ENCODE measurements at places on chromosomes 3 and 15.

DNA sequence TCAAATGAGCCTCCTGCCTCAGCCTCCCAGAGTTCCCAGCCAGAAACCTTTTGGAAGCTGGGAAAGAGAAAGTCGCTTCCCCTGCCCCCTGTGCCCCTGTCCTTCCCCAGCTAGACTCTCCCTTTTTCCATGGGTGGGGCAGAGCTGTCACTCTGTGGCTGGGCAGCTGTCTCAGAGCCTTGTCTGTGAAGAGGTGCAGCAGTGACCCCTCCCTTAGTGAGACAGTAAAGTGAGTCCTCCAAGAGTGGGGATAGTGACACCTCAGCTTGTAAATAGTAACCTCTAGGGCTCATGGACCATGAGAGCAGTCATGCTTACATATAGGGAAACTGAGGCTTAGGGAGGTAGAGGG, 76.3 kb downstream of the SMAD6 start:
- DNase-seq = no peak

GRCh38 chr3:188272481-188273372, 118.8 kb downstream of the LPP start:
- DNase-seq = no peak

DNA sequence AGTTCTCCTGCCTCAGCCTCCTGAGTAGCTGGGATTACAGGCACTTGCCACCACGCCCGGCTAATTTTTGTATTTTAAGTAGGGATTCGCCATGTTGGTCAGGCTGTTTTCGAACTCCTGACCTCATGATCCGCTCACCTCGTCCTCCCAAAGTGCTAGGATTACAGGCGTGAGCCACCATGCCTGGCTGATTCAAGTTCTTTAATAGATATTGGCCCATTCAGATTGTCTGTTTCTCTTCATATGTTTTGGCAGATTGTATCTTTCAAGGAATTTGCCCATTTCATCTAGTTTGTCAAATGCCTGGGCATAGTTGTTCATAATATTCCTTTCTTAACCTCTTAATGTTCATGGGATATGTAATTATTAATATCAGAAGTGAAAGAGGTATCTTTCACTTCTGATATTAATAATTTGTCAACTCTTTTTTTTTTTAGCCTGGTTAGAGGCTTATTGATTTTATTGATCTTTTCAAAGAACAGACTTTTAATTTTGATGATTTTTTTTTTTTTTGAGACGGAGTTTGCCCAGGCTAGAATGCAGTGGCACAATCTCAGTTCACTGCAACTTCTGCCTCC, 40.2 kb upstream of the ZFAND6 start:
- no peak for DNase-seq

DNA sequence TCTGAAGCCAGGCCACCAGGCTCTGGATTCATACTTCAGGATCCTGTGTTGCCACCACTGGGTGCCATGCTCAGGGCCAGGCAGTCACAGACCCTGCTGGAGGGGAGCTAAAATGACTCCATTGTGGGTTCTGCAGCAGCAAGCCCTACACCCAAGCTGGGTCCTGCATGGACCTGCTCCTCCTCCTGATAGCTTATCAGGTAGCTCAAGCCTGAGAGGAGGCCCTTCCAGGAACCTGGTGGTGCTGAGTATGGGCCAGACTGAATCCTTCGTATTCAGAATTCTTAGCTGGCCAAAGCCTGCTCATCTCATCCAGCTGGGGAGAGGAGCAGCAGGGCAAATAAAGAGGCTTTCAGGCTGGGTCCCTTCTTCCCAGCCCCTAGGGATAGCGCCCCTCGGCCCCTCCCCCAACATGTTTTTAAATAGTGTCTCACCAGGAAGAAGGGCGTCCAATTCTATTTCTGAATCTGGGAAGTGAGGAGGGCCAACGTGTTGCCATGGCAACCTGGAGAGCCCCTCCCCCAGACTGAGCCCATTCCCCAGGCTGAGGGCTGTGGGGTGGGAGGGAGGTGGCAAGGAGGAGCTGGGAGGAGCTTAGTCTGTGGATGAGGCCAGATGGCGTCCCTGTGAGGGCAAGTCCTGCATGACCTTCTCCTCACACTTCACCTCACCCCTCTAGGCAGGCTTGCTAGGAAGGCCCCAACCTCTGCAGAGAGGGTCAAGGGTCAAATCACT, 11.0 kb upstream of the CAMKV start:
- DNase-seq = no peak

GRCh38 chr15:88448991-88449461, 18.2 kb downstream of the MRPL46 start:
- DNase-seq = no peak

DNA sequence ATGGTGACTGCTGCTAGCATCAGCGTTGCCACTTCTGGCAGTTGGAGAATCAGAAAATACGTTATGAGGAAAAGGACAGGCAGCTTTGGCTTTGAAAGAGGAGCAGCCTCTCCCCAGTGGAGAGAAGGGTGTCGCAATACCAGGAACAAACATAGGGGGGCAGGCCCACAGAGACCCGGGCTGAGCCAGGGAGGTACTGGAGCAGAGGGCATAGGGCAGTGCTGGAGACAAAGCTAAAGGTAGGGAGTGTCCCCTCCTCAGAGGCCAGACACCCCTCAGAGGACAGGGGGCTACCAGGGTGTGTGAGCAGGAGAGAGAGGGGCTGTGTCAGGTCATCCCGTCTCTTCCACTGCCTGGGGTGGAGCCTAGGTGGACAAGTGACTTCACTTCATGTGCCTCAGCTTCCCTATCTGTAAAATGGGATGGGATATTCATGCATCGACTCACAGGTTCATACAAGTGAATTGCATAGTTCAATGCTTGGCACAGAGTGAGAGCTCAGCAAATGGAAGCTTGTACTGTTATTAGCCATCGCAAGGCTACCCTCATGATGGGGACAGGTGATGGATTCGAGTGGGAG, 49.7 kb upstream of the LIMD1 start:
- no peak for DNase-seq

GRCh38 chr3:46642971-46643370, 30.6 kb downstream of the FAM240A start:
- DNase-seq = no peak

GRCh38 chr15:72982714-72983113, 69.5 kb upstream of the NEO1 start:
- DNase-seq = no peak

- no peak for DNase-seq
Observed at GRCh38 chr3:10228248-10228950, 19.9 kb upstream of the TATDN2 start.

GRCh38 chr3:191065181-191065805, 133.7 kb upstream of the OSTN start:
- no peak for DNase-seq

GRCh38 chr15:81358248-81358647, 15.8 kb downstream of the TMC3 start:
- no peak for DNase-seq

DNA sequence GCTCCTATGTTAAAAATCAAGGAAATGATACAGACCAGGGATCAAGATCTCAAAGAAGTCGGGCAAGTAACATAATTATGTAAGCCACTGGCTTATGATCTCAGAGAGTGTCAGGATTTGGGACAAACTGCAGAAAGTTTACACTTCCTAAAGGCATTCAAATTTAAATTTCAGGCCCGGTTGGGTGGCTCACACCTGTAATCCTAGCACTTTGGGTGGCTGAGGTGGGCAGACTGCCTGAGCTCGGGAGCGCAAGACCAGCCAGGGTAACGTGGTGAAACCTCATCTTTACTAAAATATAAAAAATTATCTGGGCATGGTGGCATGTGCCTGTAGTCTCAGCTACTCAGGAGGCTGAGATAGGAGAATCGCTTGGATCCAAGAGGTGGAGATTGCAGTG, 124.4 kb upstream of the UBE2E2 start:
- no peak for DNase-seq

- no peak for DNase-seq
Observed at GRCh38 chr3:78115983-78116382, 1076.1 kb downstream of the ROBO2 start.

DNA sequence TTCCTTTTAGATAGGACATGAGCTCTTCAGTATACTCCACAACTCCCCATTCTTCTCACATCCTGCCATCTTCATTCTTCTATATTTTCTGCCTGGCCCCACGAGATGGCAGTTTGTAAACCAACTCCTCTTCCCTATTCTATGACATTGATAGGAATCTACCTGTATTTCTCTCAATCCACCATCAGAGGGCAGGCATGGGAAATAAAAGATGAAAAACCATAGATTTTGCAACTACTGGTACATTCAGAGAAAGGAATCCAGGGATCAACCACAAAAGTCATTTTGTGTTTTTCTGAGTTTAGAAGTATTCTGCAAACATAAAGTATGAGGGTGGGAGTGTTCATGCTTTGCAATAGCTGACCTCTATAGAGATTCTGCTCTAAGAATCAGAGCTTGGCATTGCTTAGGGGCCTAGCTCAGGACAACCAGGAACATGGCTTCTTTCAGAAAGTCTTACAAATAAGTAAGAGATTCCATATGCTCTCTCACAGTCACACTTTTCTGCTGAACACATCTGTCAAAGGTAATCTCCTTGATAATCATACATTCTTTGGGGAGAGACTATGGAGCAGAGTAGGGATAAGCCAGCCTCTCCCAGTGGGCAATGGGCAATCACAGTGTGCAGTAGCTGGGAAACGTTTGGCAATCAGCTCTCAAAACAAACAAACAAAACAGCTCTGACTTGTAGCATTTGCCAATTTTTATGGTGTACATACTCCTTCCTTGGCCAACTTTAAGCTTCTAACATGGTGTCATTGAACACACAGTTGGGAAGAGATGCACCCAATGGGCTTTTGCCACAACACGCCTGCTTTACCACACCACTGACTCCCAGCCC, 43.1 kb upstream of the SLC25A36 start:
- no peak for DNase-seq

- peak; percentile 59 for DNase-seq
Observed at GRCh38 chr3:9503283-9503682, 50.3 kb downstream of the LHFPL4 start.

DNA sequence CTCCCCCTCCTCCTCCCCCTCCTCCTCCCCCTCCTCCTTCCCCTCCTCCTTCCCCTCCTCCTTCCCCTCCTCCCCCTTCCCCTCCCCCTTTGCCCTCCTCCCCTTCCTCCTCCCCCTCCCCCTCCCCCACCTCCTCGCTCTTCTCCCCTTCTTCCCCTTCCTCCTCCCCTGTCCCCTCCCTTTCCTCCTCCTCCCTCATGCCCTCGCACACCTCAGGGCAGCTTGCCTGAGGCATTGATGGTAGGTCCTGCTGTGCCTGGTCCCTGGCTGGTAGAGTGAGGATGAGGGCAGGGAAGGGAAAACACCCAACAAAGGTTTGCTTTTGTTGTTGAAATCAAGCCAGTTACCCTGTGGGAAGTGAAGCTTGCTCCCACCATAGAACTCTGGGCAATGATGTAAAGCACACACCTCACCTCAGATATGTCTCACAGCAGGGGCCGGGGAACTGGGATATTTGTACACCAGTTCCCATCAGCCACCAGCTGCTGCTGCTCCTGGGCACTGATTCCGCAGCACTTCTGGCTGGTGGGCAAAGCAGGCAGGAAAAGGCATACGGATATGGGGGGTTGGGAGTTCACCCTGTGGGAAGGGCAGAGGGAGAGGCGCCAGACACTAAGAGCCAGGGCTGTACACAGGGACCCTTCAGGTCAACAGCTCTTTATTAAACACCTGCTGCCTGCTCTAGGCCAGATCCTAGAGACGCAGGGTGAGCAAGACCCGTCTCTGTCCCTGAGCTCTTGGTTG, 13.8 kb downstream of the ISG20 start:
- DNase-seq = no peak

- DNase-seq = no peak
Observed at GRCh38 chr3:10177737-10178136, 13.0 kb downstream of the IRAK2 start.

- no peak for DNase-seq
Observed at GRCh38 chr3:189325454-189325853, 153.7 kb downstream of the TPRG1 start.

DNA sequence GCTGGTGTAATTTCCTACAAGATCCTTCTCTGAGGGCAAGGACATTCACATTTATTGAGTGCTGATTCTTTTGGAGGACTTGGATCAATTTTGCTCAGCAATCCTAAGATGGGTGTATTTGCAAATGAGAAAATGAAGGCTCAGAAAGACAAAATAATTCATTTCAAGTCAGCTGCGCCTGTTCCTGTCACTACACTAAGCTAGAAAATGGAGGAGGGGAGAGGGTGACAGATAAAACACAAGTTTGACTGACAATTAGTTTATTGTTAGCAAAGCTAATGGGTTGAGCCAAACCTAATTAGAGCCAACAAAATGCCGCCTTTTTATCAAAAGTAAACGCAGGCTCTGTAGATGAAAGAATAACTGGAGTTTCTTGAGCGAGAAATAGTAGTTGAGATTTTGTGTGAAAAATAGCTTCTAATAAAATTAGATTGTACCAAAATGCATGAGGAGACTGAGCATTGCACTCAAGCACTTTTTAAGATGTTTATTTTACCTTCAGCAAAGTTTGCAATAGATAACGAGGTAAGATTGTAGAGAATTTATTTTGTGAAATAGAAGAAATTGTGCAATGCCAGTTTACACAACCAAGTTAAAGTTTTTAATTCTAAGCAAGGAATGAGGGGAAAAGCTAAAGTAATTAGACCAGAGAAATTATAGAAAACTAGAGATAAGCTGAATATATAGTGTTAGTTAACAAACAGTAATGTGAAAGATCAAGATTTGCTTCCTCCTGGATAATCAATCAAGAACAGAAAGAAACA, 39.6 kb upstream of the SECISBP2L start:
- no peak for DNase-seq

DNA sequence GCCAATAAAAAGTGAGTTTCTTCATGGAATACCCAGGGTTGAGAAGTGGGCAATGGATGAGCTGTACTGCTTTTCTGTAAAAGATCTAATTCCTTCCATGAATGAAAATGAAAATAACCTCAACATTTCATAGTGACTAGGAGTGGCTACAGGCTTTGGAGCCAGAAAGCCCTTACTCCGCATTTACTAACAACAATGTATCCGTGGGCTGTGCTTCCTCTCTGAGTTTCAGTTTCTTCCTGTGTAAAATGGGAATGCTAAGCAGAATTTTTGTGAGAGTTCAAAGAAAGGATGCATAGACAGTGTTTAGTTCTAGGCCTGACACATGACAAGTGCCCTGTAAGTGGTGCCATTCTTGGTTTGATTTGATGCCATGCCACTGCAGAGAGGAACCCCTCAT, 47.5 kb upstream of the TM4SF1 start:
- no peak for DNase-seq

GRCh38 chr3:98734735-98735134, 28.4 kb upstream of the ST3GAL6 start:
- no peak for DNase-seq

GRCh38 chr15:42461261-42461660, 29.7 kb downstream of the ZNF106 start:
- no peak for DNase-seq

DNA sequence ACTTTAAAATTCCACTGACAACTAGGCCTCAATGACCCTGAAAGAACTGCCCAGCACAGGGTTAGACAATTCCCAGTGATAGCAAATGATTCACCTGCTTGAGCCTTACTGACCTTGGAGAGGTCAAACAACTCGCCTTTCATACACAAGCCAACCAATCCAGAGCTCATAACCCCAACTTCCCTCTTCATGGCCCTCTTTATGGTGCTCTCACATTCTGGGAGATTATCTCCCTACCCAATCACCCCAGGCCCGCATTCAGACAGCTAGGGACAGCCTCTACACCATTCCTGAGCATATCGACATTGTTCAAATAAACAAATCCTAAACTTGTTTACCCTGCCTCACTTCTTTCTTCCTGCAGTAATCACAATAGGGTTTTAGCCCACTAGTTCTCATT, 32.2 kb upstream of the COLQ start:
- DNase-seq = no peak
